ENCODE measurements at places on chromosomes 7 and 10.

- DNase-seq, result no peak
Measured at GRCh38 chr7:66542049-66542448, 86.6 kb upstream of the KCTD7 start.

DNA sequence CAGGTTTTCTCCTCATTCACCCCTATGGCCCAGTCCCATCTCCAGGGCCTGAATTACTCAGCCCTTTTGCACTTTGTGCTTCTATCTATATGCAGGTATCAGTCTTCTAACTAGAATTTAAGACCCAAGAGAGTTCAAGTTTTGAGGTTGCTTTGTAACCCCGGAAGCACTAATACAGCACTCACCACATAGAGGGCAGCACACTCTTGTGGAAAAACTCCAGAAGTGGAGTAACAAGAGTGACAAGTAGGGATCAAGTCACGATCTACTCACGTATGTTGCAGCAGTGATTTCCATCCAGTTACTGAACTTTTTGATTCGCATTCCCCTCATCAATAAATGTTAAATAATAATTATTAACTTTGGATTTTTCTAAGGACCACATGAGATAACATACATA lies 151.0 kb downstream of the CHCHD3 start:
- DNase-seq, result no peak

DNA sequence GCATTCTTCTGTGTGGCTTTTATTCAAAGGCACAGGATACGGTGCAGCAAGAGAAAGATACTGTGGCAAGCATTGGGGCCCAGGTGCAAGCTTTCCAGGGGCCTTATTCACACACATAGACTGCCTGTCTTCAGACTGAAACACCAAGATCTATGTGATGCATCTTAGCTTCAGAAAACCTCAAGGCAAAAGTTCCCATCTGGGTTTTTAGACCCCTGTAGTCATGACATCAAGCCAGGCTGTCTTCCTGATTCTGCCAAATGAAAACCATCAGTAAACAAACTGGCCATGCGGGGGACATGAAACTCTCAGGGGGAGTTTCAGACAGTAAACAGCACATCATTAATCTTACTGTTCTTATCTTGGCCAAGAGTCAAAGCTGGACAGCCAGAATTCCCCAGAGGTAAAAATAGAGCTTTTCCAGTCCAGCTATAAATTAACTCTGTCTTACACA lies 9.8 kb downstream of the AGBL3 start:
- no peak for DNase-seq

DNA sequence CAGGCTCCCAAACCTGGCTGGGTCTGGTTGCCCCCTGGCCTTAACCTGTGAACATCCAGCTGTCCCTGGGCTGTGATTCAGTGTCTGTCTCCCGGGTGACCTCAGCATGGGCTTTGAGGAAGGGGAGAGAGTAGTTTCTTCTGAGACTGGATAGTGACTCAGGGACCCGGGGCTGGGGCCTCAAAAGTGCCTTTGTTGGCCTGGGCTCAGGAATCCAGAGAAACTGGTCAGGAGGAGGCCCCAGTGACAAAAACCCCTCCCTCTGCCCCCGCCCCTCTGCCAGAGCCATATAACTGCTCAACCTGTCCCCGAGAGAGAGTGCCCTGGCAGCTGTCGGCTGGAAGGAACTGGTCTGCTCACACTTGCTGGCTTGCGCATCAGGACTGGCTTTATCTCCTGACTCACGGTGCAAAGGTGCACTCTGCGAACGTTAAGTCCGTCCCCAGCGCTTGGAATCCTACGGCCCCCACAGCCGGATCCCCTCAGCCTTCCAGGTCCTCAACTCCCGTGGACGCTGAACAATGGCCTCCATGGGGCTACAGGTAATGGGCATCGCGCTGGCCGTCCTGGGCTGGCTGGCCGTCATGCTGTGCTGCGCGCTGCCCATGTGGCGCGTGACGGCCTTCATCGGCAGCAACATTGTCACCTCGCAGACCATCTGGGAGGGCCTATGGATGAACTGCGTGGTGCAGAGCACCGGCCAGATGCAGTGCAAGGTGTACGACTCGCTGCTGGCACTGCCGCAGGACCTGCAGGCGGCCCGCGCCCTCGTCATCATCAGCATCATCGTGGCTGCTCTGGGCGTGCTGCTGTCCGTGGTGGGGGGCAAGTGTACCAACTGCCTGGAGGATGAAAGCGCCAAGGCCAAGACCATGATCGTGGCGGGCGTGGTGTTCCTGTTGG lies at the start of gene CLDN4:
Gene CLDN4 (plus strand): TSS at position 316 of the 903 bp plus-strand sequence. CDS start 206 bp downstream, at position 522.
- DNase-seq, result no peak

DNA sequence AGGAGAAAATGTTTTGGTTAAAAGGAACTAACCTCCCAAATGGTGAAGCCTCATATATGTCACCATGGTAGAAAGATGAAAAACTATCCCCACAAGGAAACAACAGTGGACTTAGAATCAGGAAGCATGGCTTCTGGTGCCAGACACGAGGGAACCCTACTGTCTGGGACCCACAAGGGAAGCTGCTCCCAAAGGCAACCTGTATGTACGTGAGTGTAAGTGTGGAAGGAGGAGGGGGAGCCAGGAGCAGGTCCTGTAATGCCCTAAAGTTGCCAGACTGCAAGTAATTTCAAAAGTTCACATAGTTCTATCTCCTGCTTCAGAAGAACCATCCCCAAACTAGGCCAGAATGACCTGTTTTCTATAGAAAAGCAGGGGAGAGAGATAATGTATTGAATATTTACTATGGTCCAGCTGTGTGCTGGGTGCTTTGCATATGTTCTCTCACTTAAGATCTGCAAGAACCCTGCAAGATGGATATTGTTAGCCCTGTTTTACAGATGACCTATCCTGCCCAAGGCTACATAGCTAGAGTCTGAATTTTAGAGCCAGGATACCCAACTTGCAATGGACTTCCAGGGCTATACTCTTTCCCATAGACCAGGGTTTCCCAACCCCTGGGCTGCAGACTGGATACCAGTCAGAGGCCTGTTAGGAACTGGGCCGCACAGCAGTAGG lies 19.2 kb downstream of the DUSP5 start:
- no peak for DNase-seq

GRCh38 chr10:125961743-125962142 lies 65.4 kb downstream of the FANK1 start:
- no peak for DNase-seq

GRCh38 chr10:99233689-99234037 lies 2.0 kb downstream of the HPSE2 start:
- DNase-seq, result no peak

- DNase-seq, result no peak
Measured at GRCh38 chr7:150660939-150661613, 24.4 kb upstream of the GIMAP2 start.

DNA sequence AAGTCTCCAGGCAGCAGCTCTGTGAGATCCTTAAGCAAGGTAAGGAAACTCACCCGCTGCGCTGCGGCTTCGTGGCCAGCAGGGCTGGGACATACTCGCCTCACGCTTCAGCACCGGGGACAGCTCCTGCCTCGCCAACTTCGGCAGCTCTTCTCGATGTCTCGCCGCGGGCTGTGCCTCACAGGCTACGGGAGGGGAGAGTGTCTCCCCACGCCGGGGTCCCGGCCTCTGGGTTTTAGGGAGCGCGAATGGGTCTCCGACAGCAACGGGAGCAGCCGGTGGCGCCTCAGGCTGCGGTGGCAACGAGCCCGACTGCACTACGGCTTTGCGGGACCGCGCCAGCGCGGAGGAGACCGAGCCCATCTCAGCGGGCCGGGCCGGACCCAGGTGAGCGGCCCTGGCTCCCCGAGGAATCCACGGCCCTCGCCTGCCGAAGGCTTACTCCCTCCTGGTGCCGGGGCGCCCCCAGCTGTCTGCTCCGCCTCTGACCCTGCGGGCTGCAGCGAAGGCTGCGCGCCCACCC lies 62.4 kb downstream of the LSM5 start:
- peak; percentile 4 for DNase-seq

GRCh38 chr10:60828489-60828852 lies 50.2 kb downstream of the CDK1 start:
- DNase-seq, result no peak

DNA sequence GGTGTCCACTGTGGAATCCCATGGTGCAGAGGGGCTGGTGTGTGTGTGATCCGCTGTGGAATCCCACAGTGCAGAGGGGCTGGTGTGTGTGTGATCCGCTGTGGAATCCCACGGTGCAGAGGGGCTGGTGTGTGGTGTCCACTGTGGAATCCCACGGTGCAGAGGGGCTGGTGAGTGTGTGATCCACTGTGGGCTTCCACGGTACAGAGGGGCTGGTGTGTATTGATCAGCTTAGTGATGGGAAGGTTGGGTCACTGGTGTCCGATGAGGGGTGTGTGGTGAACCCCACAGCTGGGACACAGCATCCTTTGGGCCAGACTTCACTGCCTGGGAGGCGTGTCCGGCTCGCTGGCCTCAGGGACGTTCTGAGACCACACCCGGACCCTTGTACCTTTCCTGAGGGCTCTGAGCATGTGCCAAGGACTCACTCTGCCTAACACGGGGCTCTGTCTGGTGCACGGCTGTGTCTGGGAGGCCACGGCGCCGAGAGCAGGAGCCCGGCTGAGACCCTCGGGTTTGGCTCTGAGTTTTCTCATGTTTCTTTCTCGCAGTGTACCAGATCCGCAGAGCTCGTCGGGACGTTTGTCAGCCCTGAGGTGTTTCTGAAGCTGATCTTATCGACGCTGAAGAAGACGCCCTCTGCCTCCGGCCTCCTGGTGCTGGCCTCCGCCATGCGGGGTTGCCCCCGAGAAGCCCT lies 29.3 kb upstream of the PRKAR1B start:
- DNase-seq, result no peak

DNA sequence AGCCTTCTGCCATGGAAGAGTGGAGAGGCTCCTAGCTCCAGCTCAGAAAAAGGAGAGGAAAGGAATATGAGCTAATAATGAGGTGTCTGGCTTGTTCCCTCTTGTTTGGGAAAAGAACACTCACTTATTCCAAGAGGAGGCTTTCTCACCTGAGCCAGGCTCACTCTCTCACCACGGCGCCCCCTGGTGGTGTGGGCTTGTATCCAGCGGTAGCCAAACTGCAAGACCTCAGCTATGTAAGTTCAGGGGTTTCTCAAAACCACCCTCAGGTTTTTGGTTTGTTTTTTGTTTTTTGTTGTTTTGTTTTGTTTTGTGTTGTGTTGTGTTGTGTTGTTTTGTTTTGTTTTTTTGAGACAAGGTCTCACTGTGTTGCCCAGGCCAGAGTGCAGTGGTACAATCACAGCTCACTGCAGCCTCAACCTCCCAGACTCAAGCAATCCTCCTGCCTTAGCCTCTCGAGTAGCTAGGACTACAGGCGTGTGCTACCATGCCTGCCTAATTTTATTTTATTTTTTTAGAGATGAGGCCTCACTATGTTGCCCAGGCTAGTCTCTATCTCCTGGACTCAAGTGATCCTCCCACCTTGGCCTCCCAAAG lies 124.0 kb downstream of the TMEM130 start:
- DNase-seq, result peak; percentile 60

GRCh38 chr7:45922810-45923209 lies 1.7 kb upstream of the IGFBP3 start:
- DNase-seq, result no peak

GRCh38 chr10:94630017-94630688 lies 53.4 kb upstream of the CYP2C18 start:
- DNase-seq, result no peak

GRCh38 chr7:12741951-12742575 lies 54.6 kb downstream of the ARL4A start:
- no peak for DNase-seq

GRCh38 chr7:69204943-69205342 lies 393.3 kb upstream of the AUTS2 start:
- no peak for DNase-seq

DNA sequence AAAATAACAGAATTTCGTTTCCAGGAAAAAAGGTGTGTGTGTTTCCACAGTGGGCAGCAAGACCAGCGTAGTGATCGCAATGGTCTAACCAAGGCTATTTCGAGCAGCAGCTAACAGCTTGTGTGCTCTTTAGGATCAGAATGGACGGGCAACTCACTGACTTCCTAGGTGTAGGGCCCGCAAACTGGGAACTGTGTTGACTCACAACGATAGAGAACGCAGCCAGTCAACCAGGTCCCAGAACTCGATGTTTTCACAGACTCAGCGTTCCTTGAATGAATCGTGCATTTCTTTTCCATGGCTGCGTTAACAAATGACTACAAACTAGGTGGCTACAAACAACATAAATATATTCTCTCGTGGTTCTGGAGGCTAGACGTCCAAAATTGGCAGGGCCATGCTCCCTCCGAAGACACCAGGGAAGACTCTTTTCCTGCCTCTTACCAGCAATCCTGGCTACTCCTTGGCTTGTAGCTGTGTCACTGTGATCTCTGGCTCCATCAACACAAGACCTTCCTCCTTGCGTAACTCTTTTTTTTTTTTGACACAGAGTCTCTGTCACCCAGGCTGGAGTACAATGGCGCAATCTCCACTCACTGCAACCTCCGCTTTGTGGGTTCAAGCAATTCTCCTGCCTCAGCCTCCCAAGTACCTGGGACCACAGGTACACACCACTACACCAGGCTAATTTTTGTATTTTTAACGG lies 39.1 kb downstream of the PODXL start:
- no peak for DNase-seq

DNA sequence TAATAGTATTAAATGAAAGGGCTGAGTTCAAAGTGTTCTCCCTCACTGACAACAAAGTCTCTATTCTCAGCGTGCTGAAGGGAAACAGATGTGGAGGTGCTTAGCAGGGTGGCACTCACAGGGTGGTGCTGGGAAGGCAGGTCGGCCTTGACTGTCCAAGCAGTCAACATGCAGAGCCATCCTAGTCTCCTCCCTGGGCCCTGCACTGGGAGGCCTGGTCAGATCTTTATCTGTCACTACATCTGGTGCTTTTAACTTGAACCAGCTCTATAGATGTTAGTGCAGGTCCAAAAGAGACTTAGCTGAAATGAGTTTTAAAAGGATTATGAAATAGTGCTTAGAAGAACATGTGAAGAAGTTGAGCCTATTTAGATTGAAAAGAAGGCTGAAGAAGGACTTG lies 82.1 kb downstream of the AVL9 start:
- no peak for DNase-seq

DNA sequence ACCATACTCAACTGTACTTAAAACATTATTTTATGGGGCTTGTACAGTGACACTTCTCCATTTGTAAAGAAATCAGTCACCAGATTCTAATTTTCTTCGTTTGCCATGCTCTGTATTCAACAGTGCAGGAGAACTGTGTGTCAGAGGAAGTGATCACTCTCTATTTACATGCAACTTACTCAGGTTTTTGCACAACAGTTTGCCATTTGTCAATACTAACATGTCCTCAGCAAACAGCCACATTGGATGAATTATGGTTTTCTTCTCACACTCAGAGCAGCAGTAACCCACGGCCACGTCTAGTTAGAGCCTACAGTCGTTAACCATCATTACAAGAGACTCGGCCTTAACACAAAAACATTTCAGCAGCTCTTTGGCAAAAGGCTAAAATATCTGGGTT lies 69.2 kb upstream of the SP4 start:
- no peak for DNase-seq

GRCh38 chr10:122485670-122486069 lies 24.3 kb downstream of the HTRA1 start:
- no peak for DNase-seq

Measured in memory B cell (primary cell).